ENCODE measurements at places on chromosomes 12 and 14.

DNA sequence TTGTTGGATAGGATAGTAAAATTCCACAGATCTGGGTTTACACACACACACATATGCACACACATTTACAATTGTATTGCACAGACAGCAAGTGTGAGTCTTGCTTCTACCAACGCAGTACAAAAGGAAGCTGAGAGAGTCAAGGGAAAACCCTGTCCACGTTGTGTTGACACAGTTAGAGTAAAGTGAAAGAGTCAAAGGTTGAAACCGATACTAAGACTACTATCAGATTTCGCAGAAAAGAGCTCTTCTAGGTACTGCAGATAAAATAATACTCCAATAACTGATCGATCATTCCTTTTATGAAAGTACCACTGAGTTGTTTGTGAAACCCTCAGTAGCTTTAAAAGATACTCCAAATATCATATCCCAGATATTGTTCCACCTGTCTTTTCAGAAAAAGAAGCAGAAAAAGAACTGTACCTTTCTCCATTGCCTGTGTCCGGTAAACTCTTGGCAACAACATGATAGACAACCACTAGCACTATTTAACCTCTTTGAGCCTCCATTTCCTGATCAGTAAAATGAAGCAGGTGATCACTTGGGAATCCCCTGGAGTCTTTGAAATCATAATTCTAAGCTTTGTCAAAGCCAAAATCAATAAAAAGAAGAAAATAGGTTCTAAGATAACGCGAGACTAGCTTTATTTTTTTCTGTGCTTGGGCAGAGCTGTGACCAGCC, 224.6 kb upstream of the FOXN3 start:
- no peak for DNase-seq

GRCh38 chr12:123148223-123148622, 2.7 kb downstream of the PITPNM2 start:
- DNase-seq = no peak

DNA sequence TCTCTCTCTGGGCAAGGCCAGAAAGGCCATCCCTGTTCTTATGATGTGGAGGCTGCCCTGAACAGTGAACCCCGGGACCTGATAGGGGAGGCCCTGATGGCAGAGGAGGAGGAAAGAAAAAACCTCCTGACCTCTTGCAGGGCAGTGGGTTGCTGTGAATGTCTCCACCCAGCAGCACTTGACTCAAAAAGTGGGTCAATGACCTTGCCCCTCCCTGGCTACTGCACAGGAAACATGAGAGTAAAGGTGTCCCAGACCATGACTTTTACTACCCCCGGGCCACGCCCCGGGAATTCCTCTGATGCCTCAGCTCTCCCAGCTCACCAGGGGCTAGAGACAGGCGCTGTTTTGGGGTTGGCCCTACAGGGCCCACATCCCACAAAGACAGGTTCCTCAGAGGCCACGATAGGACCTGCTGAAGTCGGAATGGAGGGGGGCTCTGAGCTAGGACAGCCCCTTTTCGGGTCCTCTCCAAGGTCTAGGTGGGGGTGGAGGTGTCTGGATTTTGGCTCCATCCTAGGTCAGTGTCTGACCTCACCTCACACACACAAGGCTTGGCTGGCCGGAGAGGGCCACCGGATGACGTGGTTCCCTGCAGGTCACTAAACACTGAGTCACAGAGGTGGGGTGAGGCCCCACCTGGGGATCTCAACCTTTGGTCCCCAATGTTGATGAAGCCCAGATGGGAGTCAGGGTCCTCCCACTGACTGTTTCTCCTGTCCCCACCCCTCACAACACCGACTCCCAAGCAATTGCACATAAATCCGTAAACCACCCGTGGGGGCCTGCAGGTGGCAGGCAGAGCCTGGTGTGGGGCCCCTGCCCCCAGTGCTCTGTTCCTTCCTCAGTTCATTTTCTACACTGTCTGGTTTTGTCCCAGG, 1.6 kb downstream of the RHOF start:
- no peak for DNase-seq

DNA sequence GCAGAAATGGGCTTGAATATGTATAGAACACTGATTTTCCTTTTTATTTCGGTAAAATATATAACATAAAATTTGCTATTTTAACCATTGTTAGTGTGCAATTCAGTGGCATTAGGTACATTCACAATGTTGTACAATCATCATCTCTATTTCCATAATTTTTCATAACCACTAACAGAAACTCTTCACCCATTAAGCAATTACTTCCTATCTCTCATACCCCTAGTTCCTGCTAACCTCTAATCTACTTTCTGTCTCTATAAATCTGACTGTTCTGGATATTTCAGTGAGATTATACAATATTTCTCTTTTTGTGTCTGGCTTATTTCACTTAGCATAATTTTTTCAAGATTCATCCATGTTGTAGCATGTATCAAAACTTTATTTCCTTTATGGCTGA, 8.9 kb upstream of the RNF212B start:
- no peak for DNase-seq

- DNase-seq = no peak
Observed at GRCh38 chr14:65483647-65484046, 71.1 kb downstream of the FUT8 start.

GRCh38 chr12:88889326-88890110, 309.2 kb upstream of the KITLG start:
- no peak for DNase-seq

GRCh38 chr12:94769776-94770759, 119.7 kb upstream of the TMCC3 start:
- no peak for DNase-seq

GRCh38 chr12:103626498-103626897, 39.4 kb downstream of the STAB2 start:
- DNase-seq = no peak

- DNase-seq = no peak
Observed at GRCh38 chr12:41556176-41556575, 368.1 kb downstream of the PDZRN4 start.

DNA sequence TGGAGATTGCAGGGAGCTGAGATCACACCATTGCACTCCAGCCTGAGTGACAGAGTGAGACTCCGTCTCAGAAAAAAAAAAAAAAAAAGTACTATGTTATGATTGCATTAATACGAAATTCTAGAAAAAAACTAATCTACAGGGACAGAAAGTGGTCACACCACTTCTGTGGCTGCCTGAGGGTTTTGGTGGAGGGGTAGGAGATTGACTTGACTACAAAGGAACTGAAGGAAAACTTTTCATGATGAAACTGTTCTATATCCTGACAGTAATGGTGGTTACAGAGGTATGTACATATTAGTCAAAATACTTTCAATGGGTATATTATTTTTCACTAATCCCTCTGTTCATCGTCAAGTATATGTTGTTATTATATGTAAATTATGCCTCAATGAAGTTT, 42.1 kb downstream of the FOXN3 start:
- DNase-seq = no peak

- DNase-seq = no peak
Observed at GRCh38 chr14:61649283-61649682, 46.0 kb upstream of the HIF1A start.

GRCh38 chr12:94622475-94622874, 27.9 kb downstream of the TMCC3 start:
- DNase-seq = no peak

DNA sequence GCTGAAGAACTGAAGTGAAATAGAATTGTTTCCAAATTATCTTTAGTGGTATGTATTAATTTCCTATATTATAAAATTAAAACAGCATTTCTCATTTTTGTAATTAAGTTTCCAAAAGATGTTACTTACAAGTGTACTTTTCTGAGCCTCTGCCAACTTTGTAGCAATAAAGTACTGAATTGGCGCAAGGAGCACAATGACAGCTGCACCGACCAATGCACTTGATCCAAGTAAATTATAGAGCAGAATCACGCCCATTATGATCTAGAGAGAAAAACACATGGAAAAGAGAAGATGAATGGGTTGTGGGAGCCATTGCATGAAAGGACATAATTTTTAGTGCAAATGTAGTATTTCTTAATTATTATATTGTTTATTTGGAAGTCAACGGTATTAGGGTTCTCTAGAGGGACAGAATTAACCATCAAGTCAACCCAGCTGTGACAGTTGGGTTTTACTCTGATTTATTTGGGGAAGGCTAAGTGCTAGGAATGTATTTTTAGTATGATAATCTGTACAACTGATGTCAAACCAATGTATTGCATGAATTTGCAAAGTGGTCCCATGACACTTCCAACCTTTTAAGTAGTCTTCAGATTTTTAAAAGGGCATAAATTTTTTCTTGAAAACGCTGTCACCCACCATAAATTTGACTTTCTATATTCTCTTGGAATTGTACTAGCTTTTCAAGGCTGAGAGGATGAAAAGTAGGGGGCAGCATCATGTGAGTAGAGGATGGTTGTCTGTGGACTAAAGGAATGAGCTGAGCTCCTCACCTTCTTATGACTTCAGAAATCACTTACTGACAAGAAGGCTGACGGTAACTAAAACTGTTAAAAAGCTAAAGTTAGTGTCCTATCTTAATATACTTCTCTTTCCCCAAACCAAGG, 33.0 kb downstream of the ABCC9 start:
- DNase-seq = no peak

- no peak for DNase-seq
Observed at GRCh38 chr12:57553343-57554202, 3.7 kb downstream of the KIF5A start.

- DNase-seq = no peak
Observed at GRCh38 chr12:52203079-52203921, 11.5 kb upstream of the KRT80 start.

DNA sequence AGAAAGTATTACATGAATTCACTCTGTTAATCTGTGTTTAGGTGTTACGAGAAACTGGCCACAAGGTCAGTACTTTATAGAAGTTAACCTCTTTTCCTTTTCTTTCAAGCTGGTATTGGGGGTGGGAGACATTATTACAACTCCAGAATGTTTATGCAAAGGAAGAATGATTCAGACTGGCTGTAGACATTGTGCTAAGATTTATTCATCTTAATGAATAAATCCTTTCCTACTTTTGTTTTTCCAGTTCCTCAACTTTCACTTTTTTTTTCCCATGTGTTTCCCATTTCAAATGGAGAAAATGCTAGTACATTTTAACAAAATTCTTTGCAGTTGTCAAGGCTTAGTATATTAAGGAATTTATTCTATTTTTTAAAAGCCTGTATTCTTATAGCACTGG, 1.3 kb downstream of the OTOGL start:
- peak; percentile 23 for DNase-seq

- no peak for DNase-seq
Observed at GRCh38 chr14:104967386-104968152, 10.6 kb downstream of the AHNAK2 start.

DNA sequence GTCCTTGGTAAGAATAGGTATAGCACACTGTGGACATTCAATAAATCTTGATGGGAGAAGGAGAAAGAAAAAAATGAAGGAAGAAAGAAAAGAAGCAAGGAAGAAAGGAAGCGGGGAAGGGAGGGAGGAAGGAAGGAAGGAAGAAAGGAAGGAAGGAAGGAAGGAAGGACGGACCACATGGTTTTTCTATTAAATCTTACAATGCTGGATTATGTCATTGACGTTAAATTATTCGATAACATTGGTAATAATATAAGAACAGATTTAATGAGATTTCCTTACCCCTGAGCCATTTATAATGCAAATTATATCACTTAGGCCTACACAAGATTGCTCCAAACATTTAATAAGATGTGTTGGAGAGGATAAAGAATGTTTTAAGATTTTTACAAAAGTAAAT, 124.9 kb upstream of the SYT1 start:
- DNase-seq = no peak

GRCh38 chr12:59069516-59069915, 149.2 kb upstream of the LRIG3 start:
- no peak for DNase-seq

- no peak for DNase-seq
Observed at GRCh38 chr12:117309276-117309925, 52.0 kb downstream of the NOS1 start.

GRCh38 chr14:105581551-105582341, 55.4 kb downstream of the TMEM121 start:
- no peak for DNase-seq

DNA sequence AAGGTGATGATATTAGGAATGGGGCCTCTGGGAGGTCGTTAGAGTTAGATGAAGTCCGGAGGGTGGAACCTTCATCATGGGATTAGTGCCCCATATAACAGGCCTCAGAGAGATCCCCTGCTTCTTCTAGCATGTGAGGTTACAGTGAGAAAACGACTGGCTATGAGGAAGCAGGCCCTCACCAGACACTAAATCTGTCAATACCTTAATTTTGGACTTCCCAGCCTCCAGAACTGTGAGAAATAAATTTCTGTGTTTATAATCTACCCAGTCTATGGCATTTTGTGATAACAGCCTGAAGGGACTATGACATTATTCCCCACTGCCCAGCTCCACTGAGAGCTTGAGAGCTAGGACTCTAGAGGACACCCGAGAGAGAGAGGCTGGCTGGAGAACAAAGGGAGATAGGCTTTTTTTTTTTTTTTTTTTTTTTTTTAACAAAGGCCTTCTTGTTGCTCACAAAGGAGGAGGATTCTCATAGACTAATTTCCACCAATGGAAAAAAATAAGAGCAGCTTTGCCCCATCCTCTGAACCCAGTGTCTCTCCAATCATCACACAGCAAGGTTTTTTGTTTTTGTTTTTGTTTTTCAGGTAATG, 87.8 kb upstream of the EEA1 start:
- DNase-seq = no peak

GRCh38 chr14:95522116-95522515, 5.7 kb upstream of the SYNE3 start:
- DNase-seq = no peak

DNA sequence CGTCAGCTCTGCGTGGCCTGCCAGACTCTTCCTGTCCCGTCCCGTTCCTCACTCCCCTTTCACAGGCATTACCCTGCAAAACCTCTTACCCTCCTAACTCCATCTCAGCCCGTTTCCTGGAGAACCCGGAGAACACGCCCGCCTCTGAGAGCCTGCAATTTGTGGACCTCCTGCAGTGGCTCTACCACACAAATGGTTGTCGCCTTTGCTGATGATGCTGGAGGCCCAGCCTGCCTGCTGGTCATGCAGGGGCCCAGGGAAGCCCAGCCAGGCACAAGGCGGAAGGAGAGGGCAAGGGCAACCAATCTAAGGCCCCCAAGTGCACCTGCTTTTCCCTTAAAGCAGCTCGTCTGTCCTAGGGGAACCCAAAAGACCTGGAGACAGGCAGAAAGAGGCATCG, 22.5 kb downstream of the RFLNA start:
- no peak for DNase-seq

DNA sequence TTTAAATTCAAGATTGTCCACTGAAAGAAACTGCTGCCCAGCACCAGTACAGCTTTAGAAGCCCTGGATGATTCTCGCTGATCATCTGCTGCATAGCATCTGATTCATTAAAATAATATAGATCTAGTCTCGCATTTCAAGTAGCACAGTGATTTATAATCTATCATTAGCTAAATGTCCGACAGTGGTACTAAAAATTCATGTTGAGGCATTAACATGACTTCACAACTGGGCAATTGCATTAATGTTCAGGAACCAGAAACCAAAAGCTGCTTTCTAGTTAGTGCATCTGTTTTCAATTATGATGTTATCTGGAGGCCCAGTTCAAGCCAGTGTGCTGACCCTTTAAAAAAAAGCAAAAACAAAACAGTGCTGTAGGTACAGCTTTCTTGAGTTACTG, 1987.2 kb upstream of the SEL1L start:
- DNase-seq = peak; percentile 32

- DNase-seq = no peak
Observed at GRCh38 chr12:92898755-92899154, 30.3 kb downstream of the EEA1 start.

- no peak for DNase-seq
Observed at GRCh38 chr12:1680804-1681492, 9.9 kb upstream of the ADIPOR2 start.

- no peak for DNase-seq
Observed at GRCh38 chr12:6551063-6551461, 4.8 kb downstream of the IFFO1 start.

Data from AG04450 (cell line).